ENCODE measurements at places on chromosomes 11 and 22.

- no peak for DNase-seq
Observed at GRCh38 chr11:72552399-72552910, 118.1 kb upstream of the CLPB start.

DNA sequence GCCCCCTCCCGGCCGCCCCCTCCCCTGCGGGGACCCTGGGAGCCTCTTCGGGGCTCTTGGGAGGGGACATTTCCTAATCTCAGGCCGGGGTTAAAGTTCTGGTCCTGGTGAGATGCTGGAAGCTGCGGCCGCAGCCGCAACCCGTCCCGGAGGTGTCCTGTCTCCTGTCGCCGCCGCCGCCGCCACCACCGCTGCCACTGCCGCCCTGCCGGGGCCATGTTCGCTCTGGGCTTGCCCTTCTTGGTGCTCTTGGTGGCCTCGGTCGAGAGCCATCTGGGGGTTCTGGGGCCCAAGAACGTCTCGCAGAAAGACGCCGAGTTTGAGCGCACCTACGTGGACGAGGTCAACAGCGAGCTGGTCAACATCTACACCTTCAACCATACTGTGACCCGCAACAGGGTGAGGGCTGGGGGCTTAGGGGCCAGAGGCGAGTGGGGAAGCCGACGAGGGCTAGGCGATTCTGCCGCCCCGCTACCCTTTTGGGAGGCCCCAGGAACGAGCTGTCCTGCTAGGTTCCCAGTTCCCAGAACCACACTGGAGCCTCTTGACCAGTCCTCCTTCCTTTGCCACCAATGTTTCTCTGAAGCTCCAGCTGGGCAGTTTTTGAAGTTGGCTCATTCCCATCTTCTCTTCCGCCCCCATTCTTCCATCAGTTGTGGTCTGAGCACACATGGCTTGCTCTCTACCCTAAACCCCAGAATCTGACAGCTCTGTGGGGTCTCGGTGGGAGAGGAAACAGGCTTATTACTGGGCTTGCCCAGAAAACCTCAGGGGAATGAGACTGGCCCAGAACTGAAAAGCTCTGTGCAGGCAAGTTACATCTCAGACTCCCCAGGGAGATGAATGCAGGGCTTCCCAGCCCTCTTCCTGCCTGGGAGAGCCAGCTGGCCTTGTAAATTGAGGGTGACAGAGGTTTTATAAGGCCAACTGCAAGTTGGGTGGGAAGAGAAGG, 781 bp downstream of the SIDT2 start:
- DNase-seq = no peak

DNA sequence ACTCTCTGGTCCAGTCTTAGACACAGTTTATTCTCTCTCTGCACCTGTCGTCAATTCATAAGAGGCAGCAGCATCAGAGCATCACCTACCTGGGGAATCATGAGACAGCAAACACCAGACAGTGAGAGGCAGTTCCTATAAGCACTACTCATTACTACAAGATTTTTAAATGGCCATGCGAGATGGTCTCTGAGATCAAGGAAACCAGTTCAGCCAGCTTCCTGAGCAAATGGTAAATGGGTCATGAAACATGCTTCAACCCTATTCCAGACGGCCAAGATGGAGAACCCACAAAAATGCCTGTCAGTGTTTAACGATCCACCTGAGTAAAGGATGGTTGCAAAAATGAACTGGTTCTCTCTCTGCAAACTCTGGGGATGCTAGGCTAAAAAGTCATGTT, 52.9 kb downstream of the SYTL2 start:
- DNase-seq = no peak

DNA sequence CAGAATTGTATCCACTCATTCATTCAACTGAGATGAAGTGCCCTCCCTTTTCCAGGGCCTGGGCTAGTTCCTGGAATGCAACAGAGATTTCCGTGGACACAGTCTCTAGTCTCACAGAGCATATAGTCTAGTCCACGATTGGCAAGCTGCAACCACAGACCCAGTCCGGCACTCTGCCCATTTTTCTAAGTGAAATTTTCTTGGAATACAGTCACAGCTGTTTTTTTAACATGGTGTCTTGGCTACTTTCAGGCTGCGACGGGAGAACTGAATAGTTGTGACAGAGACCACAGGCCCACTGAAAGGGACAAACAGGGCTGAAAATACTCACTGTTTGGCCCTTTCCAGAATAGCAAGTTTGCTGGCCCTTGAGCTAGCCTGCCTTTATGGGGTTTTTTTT, 29.2 kb downstream of the ALG12 start:
- no peak for DNase-seq

DNA sequence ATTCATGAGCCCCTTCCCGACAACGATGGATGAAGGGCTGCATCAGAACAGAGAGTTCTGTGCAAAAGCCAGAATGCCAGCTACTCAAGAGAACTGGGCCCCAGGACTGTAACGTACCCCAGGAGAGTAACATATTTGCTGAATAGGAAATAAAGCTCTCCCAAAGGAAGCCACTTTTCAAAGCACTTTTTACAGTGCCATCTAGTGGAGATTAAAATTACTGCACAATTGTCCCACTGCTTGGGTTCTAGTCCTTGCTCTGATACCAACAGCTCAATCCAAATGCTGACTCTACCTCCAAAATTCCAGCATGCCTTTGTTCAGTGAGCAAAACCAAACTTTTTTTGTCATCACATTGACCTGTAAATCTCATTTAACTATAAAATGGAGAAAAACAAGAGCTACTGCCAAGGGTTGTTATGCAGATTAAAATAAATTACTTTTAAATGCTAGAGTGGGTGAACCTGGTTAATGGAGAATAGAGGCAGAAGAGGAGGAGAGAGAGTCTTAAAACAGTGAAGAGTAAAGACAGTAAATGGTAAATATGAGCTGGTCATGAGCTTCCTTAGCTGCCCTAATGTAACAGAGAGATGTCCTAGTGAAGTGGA, 87.6 kb upstream of the FSHB start:
- no peak for DNase-seq

- no peak for DNase-seq
Observed at GRCh38 chr22:29330291-29330690, 14.8 kb upstream of the RASL10A start.

- DNase-seq = no peak
Observed at GRCh38 chr11:108597736-108598355, 4.3 kb upstream of the EXPH5 start.

- no peak for DNase-seq
Observed at GRCh38 chr11:10051868-10052586, 242.0 kb downstream of the SBF2 start.

DNA sequence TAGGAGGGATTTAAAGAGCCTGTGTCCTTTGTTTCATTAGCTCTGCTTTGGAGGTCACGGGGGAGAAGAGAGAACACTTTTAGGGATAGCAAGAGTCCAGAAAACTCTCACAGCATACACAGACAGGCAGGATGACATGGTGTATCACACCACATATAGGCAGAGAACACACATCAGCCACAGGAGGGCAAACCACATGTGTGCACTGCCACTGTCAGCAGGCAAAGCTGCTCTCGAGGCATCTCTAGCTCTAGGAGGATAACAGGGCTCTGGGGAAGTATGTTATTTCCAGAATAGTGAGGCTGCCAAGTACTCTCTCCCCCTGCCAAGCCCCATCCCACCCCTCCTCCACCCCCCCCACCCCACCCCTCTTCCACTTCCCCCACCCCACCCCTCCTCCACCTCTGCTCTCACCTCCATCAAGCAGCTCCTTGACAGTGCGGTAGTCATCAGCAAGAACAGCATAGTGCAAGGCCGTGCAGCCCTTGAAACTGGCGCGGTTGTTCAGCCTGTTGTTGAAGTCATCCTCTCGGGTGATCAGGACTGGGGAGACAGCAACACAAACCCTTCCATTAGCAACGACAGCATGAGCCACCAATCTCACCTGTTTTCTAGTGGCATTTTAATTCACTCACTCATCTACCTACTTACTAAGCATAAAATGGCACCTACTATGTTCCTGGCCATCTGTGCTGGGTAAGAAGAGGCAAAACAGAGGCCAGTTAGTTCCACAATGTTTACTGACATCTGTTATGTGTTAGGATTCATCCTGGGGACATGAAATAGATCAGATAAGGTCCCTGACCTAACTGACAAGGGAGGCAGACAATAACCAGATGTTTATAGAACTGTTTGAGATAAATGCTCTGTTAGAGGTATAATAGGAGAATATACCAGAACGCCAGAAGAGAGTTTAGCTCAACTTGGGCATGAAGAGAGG, 75.6 kb downstream of the CLPB start:
- DNase-seq = no peak

GRCh38 chr22:30856741-30857502, 111.7 kb downstream of the MORC2 start:
- no peak for DNase-seq

GRCh38 chr11:130585545-130585944, 137.1 kb downstream of the ADAMTS15 start:
- no peak for DNase-seq

GRCh38 chr22:21044931-21045584, 688 bp upstream of the LRRC74B start:
- DNase-seq = no peak

- DNase-seq = no peak
Observed at GRCh38 chr22:20399866-20400605, 6.1 kb downstream of the ZNF74 start.

DNA sequence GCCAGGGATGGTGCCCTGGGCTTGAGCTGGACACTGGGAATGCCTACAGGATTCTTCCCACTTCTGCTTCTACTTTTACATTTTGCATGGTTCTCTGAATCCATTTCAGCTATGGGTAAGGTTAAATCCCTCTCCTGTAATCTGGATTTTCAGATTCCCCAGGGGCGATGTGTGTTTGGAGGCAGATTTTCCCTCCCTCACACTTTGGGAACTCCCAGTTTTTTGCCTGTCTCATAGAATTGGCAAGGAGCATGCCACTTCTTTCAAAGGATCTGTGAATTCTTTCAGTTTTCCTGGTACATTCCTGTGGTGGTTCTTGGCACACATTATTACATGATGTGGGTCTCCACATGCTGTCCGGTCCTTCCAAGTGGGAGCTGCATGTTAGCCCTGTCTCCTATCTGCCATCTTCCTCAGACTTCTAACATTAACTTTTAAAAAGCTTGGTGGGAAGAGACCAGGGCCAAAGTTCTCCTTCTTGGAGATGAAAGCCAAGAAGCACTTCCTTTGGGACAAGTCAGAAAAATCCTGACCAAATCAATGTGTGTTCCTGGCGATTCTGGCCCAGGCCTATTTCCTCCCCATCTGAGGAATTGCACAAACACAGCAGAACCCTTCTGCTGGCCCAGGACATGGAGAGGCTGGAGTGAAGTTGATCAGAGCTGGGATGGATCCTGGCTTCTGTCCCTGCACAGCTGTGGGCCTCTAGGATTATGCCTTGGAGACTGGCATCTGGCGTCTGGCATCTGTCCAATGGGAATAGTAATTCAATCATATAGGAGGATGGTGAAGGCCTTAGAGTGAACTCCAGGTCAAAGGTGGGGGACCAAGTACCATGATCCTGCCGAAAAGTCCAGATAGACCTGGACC, 5.4 kb upstream of the APOL2 start:
- no peak for DNase-seq

GRCh38 chr11:45677770-45678512, 12.5 kb upstream of the CHST1 start:
- DNase-seq = no peak

- DNase-seq = no peak
Observed at GRCh38 chr11:79481795-79482194, 41.0 kb upstream of the TENM4 start.

DNA sequence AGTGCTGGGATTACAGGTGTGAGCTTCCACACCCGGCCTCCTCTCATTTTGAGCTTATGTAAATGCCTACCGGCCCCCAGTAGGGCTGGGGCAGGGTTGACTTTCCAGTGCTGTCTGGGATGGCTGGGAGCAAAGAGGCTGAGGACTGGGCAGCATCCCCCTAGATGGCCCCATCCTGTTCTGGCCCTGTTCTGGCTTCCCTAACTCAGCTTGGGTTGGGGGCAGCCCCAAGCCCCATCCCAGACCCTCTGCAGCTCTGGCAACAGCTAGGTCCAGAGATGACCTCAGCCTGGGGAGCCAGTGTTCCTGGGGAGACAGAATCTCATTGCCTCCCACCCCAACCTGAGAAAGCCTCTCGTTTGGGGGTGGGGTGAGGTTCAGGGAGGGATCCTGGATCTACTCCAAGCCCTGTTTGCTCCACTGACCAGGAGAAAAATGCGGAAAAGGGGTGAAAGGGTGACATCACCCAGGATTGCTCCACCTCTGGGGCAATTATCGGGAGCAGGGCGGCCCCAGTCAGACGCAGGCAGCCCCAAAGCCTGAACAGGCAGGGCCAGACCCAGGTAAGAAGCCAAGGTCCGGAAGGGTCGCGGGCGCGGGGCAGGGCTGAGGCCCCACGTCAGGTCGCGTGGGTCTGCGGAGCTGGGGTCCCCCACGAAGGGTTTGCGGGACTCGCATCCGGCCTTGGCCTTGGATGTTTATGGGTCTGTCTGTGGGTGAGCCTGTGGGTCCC, at the start of gene PNPLA2:
PNPLA2 (plus strand) TSS at position 519 of the 733 bp plus-strand sequence. CDS start 805 bp downstream, outside the sequence.
- DNase-seq = no peak

- no peak for DNase-seq
Observed at GRCh38 chr11:61598374-61598773, 17.5 kb upstream of the SYT7 start.

- DNase-seq = no peak
Observed at GRCh38 chr22:46484861-46485595, 52.4 kb downstream of the CELSR1 start.

DNA sequence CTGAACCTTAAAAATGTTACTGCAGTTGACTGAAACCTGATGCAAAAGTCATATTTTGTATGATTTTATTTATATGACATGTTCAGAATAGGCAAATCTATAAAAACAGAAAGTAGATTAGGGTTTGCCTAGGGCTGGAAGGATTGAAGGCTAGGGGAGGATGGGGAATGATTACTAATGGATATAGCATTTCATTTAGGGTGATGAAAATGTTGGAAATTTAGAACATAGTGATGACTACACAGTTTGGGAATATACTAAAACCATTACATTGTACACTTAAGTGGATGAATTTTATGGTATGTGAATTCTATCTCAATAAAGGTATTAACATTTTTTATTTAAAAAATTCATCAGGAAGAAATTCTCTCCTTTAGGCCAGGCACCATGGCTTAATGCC, 22.9 kb upstream of the PAFAH1B2 start:
- no peak for DNase-seq

DNA sequence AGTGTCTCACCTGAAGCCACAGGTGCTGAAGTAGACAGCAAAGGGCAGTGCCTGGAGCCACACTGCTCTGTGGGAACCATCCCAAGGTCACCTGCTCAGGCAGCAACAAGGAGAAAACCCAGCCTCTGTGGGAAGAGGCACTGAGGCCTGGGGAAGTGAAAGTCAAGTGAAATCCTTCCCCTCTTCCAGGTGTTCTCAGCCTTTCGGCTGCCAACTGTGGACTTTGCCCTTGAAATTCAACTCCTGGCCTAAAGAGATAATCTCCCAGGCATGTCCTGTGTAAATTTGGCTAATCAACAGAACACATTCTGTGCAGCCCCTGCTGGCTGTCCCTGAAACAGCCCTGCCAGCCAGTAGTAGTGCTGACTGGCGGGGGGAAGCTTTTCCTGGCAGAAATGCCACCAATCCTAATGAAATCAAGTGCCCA, 112.1 kb downstream of the RPL27A start:
- DNase-seq = no peak

GRCh38 chr11:121636081-121636799, 183.5 kb upstream of the SORL1-AS1 start:
- DNase-seq = no peak

- no peak for DNase-seq
Observed at GRCh38 chr11:44267750-44268613, 42.0 kb downstream of the ALX4 start.
